Dermis microvascular lymphatic vessel endothelial cell (primary cell): ENCODE measurements at places on chromosomes 11 and 22. TPM values are rescaled to one million over a fixed set of nuclear protein-coding genes. Genes with fewer than 3 reads are reported as not detected.

GRCh38 chr22:27982106-27982505 is 63.0 kb upstream of the PITPNB start:
- DNase-seq = no peak

DNA sequence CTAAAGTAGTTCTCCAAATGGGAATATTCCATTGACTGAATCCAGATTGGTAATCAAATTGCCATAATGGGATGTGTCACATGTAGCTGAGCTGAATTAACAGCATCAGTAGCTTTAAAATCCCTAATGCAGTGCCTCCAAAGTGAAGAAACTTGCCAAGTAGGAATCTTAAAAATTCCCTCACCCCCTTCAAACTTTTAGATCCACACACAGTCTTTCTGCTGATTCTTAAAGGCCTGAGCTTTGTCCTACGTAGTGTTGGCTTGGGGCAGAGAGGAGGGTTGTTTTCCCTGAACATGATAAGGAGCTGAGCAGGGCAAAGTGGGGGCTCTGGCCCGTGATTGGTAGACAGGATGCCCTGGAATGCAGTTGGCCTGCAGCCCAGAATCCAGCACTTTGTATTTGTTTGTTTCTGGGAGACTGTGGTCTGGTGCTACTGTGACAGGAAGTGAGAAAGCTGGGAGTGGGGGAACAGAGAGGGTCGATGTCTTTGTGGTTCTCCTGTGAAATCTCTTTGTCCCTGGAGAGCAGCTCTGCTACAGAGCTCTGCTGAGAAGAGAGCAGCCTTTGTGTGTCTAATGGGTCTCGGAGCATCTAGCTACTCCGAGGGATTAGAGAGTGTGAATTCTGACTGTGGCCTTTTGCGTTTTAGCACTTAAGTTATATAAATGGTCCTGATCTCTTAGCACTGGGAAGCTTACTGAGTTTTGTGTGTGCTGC is 16.9 kb downstream of the CTNND1 start:
- peak; percentile 99 for DNase-seq

GRCh38 chr11:9808943-9809342 is 145.1 kb downstream of the SWAP70 start:
- DNase-seq = no peak

DNA sequence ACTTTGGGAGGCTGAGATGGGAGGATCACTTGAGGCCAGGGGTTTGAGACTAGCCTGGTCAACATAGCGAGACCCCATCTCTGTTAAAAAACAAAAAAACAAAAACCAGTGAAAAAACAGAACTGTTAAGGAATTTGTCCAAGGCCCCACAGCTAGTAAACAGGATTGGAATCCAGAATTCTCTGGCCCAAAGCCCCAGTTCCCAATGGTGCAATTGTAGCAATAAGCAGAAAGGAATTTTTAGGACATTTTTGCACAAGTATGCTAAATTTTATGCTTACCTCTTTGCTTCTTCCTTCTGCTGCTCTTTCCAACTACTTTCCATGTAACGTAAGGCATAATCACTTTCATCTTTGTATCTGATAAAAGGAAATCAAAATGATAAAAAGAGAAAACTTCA is 11.6 kb downstream of the MISFA start:
- DNase-seq = no peak

The C11orf16 gene
- not detected in 2 replicates for total RNA-seq

DNA sequence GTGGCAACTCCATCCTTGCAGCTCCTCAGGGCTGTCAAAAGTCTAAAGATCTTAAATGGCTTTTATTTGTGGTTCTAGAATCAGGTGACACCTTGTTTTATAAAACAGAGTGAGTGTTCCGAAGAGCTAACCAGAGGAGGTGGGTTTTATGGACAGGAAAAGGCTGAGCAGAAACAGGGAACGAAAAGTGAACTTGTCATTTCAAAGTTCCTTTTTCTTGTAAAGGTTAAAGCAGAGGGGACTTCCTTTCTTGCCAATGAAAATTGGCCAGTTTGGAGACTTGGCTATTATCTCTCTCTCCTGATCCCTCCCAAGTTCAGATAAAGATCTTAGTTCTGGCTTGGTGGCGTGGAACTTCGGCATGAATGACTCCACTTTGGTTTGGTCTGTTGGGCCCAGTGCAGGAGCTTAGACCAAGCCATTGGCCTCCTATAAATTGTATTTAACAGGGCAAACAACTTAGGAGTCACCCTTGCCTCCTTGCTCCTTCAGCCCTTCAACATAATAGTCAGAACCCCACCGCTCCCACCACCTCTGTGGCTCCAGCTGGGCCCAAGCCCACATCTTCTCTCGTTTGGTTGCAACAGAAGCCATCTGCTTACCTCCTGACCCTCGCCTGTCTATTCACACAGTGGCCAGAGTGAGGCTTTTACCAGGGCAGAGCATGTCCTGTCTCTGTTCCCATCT is 102.4 kb upstream of the THY1 start:
- no peak for DNase-seq
